Activated T-helper 1 cell treated with anti-CD3 and anti-CD28 coated beads, Interleukin-2, amount 50 U/mL, for 16 hours (primary cell): ENCODE measurements at places on chromosomes 11 and 22.

DNA sequence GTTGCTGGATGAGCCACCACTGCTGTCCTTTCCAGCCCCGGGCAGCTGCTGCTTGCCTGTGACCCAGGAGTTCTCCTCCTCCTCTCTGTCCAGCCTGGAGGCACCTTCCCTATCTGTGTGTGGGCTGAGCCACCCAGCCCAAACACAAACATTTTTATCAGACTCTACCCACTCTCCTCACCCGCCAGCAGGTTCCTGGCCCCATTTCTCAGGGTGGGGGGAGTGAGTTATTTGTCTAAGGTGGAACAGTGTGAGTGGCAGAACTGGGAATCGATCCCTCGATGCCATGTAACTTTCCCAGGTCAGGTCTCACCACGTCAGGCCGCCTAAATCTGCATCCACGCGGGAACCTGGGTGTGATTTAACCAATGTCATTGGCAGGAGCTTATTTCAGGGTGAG lies 20.8 kb upstream of the SMIM38 start:
- DNase-seq, result no peak

DNA sequence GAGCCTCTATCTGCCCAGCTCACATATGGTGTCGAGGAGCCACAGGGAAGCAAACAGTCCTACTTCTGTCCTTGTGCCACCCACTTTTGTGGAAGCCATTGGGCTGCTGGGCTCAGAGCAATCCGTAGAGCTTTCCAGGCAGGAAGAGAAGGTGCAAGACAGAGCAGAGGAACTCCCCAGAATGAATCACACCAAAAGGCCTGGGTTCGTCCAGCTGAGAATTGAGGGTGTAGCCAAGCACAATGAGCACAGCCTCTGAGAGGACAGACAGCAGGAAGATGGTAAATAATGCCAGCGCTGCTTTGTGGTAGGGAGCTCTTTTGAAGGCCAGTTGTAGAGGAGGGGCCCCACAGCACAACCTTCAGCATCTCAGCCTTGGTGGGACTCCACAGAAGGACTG lies 237.8 kb downstream of the GRIK4 start:
- DNase-seq, result no peak

DNA sequence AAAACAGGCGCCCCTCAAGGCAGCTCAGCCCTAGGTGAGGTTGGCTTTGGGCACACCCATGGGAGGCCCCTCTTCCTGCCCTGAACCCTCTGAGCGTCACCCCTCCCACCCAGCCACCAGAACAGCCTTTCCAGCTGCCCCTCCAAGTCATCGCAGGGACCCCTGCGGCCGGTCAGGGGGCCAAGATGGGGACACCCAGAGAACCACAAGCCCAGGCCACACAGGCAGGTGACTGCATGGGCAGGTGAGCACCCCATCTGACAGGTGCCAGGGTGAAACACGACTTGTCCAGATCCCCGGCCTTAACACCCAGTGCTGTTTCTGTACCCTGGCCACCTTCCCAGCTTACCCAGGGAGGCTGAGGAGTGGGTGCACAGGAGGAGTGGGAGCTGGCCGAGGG lies 24.6 kb upstream of the GRAMD4 start:
- no peak for DNase-seq

- DNase-seq, result no peak
Measured at GRCh38 chr11:113177671-113178070, 136.7 kb upstream of the TTC12 start.

- DNase-seq, result no peak
Measured at GRCh38 chr11:26946257-26946716, 47.6 kb upstream of the FIBIN start.

- no peak for DNase-seq
Measured at GRCh38 chr11:40867991-40868632, 591.3 kb downstream of the LRRC4C start.

DNA sequence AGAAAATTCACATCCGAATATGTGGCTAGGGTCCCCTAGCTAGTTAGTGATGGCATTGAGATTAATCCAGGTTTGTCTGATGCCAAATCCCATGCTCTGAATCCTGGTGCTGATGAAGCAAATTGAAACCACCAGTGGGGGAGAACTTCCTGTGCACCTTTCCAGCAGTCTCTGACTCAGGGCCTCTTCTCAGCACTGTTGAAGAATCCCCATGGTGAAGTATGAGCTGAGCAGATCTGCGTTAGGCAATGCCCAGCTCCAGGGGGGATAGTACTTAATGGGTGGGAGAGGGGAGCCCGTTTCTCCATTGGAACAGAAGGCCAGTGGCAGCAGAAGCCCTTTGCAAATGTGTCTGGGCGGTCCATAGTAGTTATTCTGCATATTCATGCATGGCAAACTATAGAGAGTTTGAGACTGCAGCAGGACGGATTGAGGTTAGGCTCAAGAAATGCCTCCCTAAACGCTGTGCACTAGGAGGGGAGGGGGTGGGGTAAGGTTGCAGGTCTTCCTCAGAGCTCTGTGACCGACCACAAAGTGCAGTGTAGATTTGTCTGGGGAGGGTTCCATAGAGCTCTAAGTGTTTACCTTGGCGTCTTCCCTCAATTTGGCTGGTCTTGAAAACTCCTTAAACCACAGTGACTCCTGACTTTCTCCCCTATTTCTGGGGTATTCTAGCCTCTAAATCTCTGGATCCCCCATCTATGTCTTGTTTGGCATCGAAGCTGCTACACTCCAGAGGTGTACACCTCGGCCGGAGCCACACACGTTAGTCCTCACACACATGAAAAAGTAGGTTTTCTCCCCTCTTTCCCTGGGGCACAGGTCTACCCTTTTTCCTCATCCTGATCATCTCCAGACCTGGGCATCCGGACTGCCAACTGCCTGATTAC lies 4.8 kb downstream of the POU2F3 start:
- no peak for DNase-seq

- no peak for DNase-seq
Measured at GRCh38 chr11:120285256-120285655, 39.8 kb upstream of the TLCD5 start.

GRCh38 chr22:38124236-38124974 lies 13.9 kb upstream of the BAIAP2L2 start:
- DNase-seq, result no peak

GRCh38 chr11:92759571-92760214 lies 209.8 kb upstream of the MTNR1B start:
- no peak for DNase-seq

DNA sequence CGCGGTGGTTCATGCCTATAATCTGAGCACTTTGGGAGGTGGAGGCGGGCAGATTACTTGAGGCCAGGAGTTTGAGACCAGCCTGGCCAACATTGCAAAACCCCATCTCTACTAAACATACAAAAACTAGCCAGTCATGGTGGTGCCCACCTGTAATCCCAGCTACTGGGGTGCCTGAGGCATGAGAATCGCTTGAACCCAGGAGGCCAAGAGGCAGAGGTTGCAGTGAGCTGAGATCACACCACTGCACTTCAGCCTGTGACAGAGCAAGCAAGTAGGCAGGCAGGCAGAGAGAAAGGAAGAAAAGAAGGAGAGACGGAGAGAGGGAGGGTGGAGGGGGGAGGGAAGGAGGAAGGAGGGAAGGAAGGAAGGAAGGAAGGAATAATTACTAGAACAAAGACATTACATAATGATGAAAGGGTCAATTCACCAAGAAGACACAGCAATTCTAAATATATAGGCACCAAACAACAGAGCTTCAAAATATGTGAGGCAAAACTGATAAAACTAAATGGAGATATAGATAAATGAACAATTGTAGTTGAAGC lies 13.8 kb upstream of the CLDN5 start:
- DNase-seq, result no peak

DNA sequence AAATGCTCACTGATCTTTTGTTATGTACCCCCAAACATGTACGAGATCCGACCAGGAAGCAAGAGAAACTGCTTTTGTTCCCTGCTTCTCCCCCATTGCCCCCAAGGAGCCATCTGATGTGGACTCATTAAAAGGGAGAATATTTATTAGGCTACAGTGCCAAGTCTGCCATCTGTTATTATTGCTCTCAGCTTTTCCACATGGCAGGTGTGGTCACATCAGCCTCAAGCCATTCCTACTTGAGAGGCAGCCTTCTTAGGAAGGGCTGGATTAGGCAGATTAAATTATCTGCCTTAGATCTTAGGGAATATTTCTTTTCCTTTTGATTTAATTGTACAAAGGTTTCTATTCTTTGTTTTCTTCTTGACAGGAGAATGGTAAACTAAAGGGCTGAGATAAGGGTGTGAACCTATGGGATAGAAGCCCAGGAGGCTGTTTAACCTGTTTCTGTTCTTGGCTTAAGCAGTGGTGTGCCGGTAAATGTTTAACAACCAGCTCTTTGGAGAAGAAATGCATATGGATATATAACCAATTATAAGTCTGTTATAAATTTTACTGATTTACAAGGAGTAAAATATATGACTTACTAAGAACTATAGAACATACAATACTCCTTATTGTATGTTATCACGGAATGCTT lies 88.8 kb downstream of the PDHX start:
- no peak for DNase-seq

DNA sequence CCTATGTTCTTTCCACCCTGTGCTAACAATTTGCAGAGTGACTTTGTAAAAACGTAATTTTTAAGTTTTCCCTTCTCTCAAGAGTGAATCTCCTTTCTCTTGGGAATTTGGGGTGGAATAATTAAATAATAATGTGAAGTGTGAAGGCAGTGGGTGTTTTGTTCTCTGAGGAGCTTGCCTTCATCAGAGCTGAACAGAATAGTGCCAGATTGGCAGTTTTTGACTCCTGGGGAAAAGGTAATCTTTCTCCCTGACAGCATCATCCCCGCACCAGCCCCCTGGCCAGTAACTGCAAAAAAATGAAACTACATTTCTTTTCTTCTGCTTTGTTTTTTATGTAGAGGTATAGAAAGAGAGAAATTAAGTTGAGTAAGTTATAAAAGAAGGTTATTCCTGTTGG lies 59.9 kb downstream of the MUC15 start:
- DNase-seq, result no peak

DNA sequence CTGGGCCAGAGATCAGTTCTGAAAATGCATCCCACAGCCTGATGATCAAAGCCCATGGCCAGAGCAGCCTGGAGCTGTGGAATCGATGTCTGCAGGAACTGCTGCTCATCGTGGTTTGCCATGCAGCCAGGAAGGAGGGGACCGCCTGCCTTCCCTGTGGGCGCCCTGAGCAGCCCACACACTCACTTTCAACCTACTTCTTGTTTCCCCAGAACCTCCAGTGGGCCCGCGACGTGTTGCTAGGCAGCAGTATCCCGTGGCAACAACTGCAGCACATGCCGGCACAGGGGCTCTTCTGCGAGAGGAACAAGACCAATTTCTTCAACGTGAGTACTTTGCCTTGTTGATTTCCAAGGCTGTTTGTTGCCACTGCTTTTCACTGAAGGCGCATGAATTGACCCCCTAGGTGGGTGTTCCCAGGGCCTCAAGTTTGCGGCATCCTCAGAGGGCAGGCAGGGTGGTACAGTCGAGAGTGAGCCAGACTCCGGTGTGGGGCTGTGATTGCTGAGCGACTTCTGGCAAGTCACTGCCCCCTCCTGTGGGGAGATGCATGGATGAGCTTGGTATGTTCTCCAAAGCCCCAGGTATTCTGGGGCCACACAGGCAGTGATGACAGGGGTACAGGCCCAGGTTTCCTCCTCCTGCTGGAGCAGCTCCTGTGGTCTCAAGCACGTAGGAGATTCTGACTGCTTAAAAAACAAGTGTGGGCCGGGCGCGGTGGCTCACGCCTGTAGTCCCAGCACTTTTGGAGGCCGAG lies 47.0 kb upstream of the SUSD2 start:
- DNase-seq, result no peak

- no peak for DNase-seq
Measured at GRCh38 chr11:57647960-57648800, 1.5 kb downstream of the YPEL4 start.

- DNase-seq, result no peak
Measured at GRCh38 chr11:95999711-96000406, 76.0 kb upstream of the MTMR2 start.

DNA sequence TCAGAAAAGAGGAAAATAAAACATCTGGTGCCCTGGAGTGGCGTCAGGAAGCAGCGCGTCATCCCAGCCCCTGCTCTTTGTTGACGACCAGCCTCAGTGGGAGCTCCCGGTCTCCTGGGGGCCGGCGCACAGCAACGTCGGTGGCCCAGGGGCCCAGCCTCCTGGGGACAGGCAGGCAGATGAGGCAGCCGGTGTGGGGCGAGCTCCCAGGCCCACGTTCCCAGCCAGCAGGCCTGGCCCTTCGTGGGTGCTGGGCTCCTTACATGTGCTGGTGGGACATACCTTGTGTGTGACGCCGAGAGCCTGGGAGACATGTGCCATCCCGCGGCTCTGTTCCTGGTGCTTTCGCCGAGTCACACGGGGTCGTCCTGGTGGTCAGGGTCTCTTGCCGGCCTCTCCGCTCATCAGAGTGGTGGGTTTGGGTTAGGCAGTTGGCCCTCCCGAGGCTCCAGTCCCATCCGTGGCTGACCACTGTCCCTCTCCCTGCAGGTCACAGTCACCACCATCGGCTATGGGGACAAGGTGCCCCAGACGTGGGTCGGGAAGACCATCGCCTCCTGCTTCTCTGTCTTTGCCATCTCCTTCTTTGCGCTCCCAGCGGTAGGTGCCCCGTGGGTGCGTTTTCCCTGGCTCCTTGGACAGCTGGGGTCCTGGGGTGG lies 116.7 kb downstream of the KCNQ1OT1 start:
- DNase-seq, result no peak

DNA sequence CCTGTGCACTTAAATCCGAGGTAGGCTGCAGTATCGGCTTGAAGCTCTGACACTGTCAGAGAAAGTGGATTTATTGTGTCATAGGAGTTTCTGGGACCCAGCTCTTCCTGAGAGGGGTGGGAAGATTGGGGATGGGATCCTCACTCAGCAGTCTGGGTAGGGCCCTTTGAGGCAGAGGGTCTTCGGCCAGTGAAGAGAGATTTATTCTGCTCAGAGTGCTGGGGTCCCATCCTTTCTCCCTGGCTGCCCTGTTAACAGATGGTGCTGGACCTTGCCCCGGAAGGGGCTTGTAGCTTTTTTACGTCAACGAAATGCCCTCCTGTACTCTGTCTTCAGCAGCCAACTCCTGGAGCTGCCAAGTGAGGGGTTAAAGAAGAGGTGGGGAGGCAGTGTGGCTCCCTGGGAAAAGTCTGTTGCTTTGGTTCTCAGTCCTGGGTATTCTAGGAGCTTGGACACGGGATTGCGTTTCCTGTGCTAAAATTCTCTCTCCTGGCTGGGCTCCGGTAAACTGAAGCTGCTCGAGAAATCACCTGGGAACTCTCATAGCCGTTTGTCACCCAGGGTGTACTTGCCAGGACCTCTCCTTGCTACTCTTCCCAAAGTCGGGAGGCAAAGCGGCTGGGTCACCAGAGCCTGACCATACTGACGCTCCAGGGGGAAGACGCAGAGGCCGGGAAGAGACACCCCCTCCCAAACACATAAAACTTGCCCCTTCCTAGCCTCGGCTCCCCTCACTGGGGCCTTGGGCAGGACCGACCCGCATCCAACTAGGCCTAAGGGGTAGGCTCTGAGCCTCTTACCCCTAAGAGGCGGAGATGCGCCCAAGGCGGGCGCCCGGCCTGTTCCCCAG lies 806 bp upstream of the SMDT1 start:
- no peak for DNase-seq

GRCh38 chr11:117434481-117434880 lies 106.8 kb downstream of the CEP164 start:
- no peak for DNase-seq
